NCI-H1417 (cell line): ENCODE measurements at places on chromosomes 1 and 21.

GRCh38 chr1:8754993-8755392, 62.4 kb downstream of the RERE start:
- DNase-seq = no peak

DNA sequence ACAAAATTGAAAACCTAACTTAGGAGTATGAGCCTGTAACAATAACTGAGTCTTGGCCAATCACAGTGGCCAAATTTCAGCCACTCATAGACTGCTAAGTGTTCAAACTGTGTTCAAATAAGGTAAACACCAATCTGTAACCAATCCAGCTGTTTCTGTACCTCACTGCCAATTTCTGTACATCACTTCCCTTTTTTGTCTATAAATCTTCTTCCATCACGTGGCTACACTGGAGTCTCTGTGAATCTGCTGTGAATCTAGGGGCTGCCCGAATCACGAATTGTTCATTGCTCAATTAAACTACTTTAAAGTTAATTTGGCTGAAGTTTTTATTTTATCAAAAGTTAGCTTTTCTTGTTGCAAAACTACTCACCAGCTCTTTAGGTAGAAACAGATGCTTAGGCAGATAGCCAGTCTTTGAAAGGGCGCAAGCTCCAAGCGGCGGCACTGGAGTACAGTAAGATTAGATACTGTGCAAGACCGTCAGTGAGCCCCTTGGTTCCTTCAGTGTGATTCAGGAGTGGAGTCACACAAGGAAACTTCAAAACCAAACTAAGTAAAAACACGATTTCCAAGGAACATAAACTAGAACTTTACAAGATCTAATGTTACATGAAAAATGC, 43.2 kb upstream of the ADGRL2 start:
- no peak for DNase-seq

- peak; percentile 78 for DNase-seq
Observed at GRCh38 chr1:145985502-145986439, 10.6 kb downstream of the TXNIP start.

DNA sequence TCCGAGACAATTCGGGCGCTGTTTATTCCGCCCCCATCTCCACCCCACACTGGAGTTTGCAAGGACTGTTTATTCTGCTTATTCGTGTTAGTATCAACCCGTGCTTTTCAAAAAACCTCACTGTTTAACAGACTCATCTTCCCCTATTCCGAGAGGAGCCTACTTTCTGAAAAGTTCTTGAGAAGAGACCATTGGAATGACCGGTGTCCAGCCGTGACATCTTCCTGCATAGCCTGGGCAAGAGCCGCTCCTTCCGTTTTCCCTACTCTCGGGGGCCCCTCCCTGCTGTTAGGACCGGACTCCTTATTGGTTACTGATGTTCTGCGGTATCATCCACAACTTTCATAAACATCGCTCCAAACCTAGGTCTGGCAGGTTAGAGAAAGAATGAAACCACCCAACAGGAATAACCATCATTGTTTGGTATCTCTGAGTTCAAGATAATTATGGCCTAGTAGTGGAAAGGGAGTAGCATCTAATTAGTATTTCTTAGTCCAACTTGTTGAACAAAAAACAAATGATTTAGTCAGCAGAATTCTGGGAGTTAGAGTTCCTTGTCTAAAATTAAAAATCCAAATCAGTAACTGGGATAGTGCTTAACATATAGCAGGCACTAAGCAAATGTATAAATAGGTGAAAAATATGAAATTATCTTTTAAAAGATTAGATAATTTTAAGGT, 837 bp downstream of the STXBP3 start:
- peak; percentile 65 for DNase-seq

- DNase-seq = no peak
Observed at GRCh38 chr1:172699695-172700227, 40.9 kb downstream of the FASLG start.

DNA sequence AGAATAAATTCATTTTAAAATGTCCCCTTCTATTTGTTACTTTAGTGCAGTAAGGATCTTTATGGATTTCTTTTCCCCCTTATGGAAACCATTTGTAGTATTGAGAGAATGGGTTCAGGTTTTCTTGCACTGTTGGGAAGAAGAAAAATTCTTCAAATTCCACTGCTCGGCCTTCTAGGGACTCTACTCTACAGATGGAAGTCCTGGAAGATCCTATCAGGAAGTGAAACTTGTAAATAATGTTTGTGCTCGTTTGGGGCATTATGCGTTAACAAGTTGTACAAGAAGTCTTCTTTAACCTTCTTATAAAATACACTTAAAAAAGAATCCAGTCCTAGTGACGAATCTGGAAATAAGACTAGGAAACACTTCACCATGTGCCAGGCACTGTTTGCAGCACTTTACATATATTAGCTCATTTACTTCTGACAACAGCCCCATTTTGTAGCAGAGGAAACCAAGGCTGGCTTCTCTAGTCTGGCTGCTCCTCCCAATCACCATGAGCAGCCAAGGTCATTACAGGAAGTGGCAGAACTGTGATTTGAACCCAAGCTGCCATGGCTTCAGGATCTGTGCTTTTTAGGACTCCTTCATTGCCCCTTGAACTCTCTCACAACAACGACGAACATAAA, 11.8 kb downstream of the LRRC8D start:
- no peak for DNase-seq

DNA sequence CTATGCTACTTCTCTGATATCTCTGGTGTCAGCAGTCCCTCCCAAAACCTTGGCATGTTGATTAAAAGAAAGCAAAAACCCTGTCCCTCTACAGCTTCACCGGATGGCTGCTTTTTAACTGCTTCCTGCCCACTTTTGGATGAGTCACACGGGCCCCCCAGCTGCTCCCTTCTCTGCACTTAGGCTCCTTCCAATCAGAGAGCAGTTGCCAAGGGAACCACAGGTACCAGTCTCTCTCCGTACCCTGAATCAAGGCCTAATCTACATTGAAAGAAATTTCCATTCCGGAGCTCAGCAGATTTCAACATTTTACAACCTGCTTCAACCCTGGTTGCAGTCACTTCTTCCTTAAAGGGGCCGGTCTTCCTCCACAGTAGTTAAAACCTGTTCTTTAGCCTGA, 70.6 kb upstream of the GJB5 start:
- peak; percentile 75 for DNase-seq

DNA sequence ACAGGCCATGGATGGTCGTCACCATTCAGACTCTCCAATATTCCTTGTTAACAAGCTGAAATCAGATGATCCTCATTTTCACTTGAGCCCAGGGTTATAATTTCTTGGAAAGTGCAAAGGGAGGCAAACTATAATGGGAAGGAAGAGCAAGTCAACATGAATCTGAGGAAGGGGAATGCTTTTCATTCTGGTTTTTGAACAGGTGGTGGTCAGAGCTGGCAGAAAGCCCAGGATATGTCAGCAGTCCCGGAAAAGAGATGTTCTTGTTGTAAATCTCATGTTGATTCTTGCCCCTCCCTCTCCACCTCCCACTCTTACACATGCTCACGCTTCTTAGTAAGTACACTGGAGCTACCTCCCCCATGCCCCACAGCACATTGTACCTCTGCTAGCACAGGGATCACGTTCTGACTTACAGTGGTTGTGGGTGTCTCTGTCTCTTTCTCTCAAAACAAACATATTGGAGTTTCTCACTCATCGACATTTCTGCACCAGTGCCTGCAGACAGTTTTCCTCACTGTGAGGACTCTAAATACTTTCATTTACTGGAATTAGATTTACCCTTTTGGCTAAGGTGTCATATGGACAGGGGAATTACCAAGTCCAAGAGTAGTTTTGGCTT, 77.6 kb downstream of the XCL2 start:
- DNase-seq = peak; percentile 98

DNA sequence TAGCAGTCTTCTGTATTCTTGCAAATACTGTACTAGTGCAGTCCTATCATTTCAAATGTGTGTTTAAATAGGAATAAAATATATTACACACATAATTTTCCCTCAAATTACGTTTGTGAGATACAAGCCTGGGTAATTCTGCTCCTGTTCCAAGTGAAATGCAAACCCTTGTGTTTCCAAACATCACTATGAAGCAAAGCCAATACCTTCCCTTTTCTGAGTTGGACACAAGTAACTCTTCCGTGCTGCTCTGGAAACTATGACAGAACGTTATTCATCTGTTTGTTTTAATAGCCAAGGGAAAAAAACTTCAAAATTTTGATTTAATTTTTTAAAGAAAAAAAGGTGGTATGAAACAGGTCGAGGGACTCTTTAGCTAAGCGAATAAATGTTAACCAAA, 73.7 kb upstream of the UBE2U start:
- DNase-seq = no peak

DNA sequence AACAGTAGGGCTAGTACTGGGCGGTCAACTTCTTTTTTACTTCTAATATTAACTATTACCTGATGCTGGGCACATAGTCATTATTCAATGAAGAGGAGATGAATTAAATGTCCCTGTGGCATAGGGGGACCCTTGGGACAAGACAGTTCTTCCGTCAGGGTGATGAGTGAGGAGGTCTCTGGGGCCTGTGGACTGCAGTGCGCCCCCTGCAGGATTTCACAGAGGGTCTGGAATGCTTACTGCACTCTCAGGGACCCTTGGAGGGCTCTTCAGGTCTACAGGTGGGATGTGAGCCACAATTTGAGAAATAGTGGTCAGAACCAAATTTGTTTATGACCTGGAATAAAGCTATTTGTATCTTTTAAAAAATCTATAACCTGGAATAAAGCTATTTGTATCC, 149.4 kb downstream of the FAM78B start:
- no peak for DNase-seq

GRCh38 chr1:160454371-160455152, 54.2 kb downstream of the VANGL2 start:
- DNase-seq = no peak

- peak; percentile 75 for DNase-seq
Observed at GRCh38 chr1:170073893-170074249, 624 bp downstream of the KIFAP3 start.

DNA sequence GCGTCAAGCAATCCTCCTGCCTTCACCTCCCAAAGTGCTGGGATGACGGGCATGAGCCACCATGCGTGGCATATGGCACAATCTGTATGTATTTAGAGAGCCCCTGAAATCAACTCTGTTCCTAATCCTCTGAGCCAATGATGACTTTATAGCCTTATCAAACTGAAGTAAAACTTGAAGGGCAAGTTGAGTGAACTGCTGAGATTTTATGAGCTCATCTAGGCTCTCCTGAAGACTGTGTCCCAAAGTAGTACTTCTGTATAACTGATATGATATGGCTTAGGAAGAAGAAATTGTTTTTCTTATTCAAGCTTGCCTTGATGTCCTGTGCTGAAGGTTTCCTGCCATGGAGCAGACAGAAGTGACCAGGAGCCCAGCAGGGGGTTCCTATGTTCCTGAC, 23.7 kb upstream of the NKAIN1 start:
- no peak for DNase-seq

- no peak for DNase-seq
Observed at GRCh38 chr1:172322219-172323061, 98.0 kb upstream of the C1orf105 start.

- DNase-seq = peak; percentile 60
Observed at GRCh38 chr1:65235867-65236805, 73.2 kb upstream of the DNAJC6 start.

DNA sequence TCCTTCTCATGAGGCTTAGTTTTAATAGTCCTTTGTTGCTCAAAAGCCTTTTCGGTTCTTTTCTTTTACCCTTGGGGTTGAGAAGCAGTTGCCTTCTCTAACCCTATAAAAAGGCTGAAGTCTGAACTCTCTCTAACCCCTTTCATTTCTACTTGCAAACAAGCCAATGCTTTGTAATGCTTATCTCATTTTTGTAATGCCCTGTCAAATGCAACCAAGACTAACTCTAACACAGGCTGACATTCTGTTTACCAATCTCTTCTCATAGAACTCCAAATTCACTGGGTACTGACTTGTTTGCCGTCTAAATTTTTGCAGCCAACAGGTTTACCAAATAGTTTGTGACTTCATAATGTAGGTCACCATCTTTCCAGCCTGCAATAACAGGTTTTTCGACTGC, 233.9 kb upstream of the SNX7 start:
- DNase-seq = no peak

- DNase-seq = no peak
Observed at GRCh38 chr1:203744075-203744972, 20.7 kb upstream of the LAX1 start.

- no peak for DNase-seq
Observed at GRCh38 chr1:7824701-7825100, 28.2 kb downstream of the UTS2 start.
